ENCODE measurements at places on chromosomes 1 and 21.
A peak's percentile ranks its signal among the peaks of the same experiment; 100 is the strongest.

DNA sequence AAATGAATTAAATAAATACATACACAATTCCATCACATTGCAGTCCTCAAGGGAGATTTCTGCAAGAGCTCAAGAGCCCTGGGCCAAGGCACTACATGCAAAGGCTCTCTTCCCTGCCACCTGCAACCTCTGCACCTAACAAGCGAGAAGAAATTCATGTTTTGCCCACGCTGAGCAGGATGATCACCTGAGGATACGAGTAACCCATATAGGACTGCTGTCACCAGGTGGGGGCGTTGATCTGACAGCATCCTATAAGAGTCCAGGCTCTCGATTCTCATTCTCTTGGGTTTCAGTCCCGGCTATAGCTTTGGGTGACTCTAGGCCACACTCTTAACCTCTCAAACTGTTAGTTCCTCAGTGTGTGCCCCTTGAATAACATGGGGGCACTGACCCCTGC, 18.7 kb upstream of the SPOCD1 start:
- DNase-seq = no peak

DNA sequence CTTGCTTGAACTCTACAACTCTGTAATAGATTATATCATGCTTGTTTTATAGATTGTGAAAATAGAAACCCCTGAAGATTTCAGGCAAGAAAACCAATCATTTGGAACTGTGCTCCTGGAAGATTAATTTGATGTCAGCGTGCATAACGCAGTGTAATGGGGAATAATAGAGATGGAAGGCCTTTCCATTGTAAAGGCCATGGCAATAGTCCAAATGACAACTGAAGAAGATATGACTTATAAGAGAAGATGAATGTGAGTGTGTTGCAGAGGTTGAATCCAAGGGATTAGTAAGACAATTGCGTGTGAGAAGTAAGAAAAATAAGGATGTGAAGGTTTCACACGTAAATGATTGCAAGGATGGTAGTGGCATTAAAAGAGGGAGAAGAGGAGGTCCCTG, 285.0 kb downstream of the DUSP10 start:
- no peak for DNase-seq

DNA sequence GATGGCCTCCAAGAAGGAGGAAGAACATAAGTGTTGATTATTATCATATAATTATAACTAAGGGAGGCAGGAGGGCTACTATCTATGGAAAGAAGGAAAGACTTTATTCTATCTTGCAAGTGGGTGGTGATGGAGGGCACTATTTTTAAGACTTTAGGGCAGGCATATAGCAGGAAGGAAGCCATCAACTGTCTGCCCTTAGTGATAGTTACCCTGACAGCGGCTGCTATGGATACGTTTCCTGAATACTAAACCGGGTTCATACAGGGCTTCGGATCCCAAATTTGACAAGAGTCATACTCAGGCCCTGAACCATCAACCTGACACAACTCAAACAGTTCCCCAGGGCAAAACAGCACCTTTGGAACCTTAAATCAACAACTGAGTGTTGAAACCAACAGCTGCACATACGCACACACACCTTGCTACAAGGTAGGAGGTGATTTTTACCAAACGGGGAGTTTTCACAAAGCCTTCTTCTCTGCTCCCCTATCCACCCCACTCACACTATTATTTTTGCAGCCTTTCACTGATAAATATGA, 397.2 kb downstream of the OMA1 start:
- DNase-seq = no peak

DNA sequence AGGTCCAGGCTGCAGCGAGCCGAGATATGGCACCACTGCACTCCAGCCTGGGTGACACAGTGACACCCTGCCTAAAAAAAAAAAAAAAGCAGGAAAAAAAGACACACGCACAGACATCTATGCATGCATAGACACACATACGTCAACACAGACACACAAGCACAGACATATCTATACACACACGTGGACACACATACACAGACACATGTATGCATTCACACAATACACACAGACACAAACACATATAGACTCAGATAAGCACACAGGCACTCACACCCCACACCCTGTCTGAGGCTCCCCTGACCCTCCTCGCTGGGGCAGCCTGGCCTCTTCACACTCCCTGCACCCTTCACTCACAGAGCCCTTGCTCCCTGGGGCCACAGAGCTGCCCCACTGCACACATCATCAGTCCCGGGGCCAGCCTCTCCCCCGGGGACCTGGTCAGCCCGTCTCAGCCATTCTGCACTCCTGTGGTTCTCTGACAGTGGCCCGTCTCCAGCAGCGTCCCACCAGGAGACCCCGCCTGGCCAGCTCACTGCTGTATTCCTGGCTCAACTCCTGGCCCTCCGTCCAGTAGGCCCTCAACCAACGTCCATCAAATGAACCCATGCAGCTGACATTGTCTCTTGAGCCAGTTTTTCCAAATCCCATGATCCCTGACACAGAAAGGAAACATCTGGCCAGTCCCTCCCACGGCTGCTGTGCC, 4.6 kb upstream of the PRKCZ start:
- DNase-seq = no peak

- no peak for DNase-seq
These were observed 5.4 kb downstream of the MEAF6 start for GRCh38 chr1:37509181-37509580.

DNA sequence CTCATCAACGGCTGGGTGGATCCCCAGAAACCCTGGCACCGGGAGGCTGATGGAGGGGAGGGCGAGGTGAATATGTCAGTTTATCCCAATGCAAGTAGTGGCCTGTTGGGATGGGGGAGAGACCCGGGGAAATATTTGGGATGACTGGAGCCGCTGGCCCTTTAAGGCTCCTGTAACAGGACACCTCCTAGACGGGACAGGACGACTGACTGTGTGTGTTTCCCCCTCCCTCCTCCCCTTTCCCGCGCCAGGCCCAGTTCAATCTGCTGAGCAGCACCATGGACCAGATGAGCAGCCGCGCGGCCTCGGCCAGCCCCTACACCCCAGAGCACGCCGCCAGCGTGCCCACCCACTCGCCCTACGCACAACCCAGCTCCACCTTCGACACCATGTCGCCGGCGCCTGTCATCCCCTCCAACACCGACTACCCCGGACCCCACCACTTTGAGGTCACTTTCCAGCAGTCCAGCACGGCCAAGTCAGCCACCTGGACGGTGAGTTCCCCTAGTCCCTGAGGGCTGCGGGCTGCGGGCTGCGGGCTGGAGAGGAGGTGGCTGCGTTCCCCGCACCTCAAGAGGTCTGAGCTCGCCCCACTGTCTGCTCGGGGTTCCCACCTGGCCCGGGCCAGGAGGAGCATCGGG, 44.8 kb upstream of the CCDC27 start:
- DNase-seq = no peak

DNA sequence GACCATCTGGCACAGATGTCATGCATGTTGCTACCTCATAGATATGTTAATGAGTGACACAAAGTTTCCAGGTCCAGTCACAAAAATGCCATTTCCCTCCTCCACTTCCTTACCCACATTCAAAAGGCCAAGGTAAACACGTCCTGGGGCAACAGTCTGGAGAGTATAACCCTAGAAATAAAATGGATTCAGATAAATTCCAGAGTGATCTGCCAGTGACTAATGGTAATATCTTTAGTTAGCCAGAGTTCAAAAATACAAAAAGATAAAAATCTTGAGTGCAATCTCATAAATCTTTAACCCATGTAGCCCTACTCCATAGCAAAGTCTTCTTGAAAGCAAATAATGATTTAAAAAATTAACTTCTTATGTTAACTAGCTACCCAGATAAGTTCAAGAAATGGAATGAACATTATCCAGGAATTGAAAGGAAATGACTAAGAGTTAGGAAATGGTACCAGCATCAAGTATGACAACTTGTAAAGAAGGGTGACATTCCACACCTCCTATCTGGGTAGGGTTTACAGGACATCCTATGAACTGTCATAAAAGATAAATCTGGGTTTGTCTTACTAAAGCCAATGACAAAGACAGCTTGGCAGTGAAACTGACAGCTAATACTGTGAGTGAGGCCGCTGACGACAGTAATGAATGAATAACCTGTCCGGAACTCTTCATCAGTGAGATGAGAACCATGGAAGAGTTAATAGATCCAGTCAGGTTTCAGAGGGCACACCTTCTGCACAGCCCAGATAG, 18.1 kb downstream of the RGS2 start:
- DNase-seq = no peak

DNA sequence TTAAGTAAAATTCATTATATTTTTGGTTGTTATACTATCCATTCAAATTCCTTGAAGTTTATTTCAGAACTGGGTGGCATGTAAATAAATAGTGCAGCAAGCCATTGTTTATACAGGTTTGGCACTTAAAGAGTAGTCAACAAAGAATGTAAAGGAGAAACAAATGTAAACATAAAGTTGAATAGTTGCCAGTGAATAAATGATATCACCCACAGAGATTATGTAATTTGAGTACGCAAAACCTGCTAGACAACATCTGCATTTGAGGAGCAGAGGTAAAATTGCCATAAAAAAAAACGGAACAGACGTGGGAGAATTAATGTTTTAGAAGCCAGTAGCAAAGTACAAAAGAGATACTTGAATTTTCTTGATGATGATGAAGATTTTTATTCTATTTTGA, 111.6 kb downstream of the ADGRL2 start:
- no peak for DNase-seq

DNA sequence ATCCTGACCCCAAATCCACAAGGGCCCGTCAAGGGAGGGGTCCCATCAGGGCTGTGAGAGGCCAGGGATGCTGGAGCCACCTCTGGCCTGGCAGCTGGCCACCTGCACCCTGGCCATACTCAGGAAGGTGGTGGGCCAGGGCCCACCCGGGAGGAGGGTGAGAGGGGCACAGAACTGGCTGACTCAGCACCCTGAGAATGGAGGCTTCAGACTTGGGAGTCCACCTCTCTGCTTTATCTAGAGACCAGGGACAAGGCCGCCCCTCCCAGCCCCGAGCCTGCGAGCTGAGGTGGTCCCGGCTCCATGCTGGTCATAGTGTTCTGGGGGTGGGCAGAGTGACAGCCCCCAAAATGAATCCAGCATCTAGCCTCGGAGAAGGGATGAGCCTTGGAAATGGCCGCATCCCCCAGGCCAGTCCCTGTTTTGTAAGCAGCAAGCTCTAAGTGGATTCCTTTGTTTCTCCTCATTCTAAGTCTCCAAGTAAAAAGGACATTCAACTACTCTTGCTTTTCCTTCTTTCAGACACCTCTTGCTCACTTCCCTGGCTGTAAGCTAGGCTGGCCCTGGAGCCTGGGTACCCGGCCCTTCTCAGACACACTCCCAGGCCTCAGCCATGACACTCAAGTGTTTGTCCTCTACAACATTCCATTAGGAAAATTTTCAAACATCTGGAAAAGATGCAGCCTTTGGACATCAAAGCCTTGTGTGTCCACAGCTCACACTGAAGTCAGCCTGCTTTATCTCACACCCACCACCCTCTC, 12.3 kb downstream of the WNT3A start:
- DNase-seq = no peak

DNA sequence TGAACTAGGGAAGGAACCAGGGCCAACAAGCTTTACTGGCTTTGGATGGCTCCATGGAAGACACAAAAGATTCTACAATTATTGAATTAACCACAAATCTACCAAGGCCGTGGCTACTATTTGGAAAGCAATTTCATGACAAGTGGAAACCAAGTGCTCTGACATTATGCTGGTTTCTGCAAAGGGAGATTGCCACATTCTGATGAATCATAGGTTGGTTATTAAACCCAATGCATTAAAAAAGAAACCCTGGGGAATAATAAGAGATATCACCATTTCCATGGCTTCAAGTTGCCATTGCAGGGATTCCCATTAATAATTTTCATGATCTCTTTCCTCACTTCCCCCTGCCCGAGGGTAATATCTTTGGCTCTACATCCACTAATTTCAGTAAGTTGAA, 359.2 kb upstream of the NCAM2 start:
- DNase-seq = no peak

DNA sequence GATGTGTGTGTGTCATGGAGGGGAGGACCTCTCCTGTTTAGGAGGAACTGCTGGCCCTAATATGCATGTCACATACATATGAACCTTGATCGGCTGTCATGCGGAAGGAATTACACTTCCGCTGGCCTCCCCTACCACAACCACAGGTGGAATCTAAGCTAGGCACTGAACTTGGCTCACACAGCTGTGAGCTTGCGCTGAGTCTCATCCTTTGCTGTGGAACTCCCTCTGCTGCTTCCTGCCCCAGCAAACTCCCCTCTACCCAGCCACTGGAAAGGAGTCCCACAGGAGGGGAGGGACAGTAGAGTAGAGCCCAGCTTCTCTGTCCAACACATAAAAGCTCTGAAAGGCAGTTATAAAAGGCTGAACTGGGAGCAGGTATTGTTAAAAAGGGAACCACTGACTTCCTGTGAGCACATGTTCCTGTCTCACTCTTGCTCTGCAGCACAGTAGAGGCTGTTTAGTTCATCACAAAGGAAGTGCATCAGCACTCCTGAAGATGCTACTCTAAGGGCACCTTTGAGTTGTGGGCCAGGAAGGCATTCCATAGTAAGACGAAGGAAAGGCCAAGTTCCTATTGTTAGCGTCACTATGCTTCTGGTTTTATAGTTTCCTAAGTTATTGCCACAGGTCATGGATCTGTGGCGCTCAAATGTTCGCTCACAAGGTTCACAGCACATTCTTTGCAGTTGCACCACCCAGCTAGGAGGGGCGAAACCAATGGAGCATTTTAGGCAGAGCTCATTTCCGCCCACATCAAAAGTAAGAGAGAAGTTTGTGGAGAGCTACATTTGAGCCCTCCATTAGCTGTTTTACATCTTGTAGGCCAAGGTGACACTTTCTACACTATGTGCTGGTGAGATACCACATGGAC, 17.7 kb upstream of the PTPRC start:
- DNase-seq = peak; percentile 28

DNA sequence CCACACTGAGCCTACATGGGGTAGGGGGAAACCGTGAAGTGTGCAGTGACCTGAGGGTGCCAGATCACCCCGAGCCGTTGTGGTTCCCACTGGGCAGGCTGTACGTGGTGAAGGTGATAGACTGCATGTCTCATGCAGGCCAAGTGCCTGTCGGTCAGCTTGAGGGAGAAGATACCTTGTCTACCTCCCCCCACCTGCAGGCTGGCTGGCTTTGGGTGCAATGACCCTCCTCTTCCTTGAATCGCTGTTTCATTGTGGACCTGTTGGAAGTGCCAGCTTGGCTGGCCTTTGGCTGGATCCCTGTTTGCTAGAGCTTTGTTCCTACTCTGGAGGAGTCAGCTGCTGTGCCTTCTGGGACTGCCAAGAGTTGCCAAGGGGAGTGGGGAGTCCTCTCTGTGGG, 92.5 kb downstream of the GALNT2 start:
- DNase-seq = no peak

DNA sequence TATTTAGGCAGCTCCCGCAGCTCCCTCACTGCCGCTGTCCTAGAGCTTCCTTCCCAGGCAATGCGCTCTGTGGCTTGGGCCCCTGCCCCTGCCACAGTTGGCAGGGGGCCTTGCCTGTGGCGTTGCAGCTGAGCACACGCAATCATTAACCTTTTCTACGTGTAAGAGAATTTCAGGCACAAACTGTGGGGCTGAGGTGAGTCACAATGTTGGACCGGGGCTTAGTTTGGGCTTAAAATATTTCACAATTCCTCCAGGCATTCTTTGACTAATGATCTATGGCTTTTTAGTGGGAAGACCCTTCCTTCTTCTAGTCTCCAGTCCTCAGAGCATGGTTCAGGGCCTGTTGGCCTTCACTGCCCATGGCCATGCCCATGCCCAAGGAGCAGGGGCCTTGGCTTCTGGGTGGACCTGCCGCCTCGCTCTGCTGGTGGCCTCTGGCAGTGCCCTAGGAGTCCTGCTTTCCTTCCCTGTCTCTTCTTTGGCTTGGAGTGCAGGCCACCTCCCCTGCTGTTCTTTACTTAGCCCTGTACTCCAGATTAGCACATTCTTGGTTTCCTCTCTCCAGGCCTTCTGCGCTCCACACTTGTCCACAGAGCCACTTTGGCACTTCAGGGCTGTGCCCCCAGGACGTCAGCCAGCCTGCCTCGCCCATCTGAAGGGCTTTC, 39.2 kb downstream of the MAPKAPK2 start:
- no peak for DNase-seq
